ENCODE measurements at places on chromosomes 12 and 14.
A peak's percentile ranks its signal among the peaks of the same experiment; 100 is the strongest.

- no peak for DNase-seq
Measured at GRCh38 chr14:98323836-98324235, 948.2 kb downstream of the BCL11B start.

DNA sequence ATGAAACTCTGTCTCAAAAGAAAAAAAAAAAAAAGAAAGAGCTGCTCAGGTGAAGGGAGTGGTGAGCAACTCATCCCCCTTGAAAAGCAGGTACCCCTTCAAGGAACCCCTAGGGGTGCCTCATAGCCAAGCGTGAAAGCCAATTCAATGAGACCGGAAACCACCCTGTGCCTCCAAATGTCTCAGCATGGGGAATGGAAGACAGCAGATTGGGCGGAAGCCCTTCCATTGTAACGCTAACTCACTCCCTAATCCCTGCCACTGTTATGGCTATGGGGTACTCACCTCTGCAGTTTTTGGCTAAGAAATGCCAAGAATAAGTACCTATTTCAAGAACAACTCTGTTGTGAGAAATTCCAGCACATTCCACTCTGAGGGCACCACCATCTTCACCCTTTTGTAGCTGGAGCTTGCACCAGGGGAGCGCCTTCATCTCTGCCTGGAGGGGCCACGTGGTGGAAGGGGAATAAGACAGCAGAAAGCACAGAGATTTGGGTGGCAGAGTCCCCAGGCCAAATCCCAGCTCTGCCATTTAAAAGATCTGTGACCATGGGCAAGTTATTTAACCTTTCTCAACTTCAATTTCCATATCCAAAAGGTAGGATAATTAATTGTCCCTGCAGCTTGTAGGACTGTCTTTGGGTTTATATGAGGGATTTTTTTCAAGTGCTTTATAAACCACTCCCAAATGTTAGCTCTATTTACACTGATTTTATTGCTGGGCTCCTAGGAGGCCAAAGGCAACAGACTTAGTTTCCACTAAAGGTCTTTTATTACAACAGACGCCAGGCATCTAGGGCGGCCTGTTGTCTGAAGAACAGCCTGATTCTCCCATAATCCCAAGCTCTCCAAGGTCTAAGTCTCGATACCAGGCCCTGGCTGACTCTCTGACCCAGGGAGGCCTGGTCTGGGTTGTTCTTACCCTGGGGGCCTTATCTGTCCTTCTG lies 63.9 kb downstream of the ITPK1 start:
- no peak for DNase-seq

- no peak for DNase-seq
Measured at GRCh38 chr12:43066471-43066870, 476.9 kb upstream of the PRICKLE1 start.

DNA sequence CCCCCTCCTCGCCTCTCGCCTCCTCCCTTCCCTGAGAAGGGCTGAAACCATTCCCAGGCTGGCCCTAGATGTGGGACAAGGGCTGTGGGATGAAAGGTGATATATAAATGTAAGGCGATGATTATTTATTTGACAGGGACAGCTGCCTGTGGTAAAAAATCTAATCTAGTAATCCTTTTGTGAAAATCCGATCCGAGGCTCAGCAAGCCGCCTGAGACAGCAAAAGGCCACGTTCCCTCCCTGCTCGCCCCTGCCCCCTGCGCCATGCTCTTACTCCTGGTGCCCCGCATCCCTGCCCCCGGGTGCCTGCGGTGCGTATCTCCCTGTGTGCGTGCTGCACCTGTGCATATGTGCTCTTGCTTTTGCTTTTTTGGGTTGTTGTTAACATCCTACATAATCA lies 65.2 kb downstream of the TSPAN9 start:
- no peak for DNase-seq

DNA sequence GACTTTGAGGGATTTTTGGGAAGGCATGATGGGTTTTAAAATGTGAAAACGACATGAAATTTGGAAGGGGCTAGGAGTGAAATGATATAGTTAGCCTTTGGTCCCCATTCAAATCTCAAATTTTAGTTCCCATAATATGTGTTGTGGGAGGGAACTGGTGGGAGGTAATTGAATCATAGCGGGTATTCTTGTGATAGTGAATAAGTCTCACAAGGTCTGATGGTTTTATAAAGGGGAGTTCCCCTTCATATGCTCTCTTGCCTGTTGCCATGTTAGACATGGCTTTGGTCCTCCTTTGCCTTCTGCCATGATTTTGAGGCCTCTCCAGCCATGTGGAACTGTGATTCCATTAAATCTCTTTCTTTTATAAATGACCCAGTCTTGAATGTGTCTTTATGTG lies 72.8 kb downstream of the SLC16A7 start:
- DNase-seq: no peak

DNA sequence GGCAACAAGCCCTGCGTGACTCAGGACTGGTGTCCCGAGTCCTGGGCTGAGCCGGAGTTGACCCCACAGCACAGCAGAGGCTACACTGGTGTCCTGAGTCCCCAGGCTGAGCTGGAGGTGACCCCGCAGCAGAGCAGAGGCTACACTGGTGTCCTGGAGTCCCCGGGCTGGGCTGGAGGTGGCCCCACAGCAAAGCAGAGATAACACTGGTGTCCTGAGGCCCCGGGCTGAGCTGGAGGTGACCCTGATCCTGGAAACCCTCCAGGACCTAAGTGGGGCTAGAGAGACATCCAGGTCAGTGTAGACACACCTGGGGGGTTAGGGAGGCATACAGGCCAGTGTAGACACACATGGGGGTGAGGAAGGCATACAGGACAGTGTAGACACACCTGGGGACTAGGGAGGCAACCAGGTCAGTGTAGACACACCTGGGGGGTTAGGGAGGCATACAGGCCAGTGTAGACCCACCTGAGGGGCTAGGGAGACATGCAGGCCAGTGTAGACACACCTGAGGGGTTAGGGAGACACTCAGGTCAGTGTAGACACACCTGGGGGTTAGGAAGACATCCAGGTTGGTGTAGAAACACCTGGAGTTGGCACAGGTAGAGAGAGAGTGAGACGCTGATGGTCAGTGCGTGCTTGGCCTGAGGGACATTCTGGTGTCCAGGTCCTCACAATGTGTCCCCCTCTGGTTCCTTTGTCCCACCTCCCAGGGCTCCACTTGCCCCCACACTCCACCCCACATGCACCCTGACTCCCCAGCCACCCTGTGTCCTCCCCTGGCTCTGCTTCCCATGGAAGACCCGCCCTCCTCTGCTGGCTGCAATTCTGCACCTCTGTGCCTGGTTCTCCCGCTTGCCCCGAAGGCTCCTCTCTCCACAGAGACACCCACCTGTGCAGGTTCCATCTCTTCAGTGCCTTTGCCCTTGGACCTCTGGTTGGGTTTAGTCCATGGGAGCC lies 321.6 kb upstream of the SFSWAP start:
- no peak for DNase-seq

GRCh38 chr14:102195446-102195845 lies 55.7 kb downstream of the WDR20 start:
- DNase-seq: no peak

- DNase-seq: no peak
Measured at GRCh38 chr14:91873471-91874415, 6.4 kb upstream of the TC2N start.

- peak; percentile 94 for DNase-seq
Measured at GRCh38 chr12:10211940-10212738, 538 bp upstream of the GABARAPL1 start.

DNA sequence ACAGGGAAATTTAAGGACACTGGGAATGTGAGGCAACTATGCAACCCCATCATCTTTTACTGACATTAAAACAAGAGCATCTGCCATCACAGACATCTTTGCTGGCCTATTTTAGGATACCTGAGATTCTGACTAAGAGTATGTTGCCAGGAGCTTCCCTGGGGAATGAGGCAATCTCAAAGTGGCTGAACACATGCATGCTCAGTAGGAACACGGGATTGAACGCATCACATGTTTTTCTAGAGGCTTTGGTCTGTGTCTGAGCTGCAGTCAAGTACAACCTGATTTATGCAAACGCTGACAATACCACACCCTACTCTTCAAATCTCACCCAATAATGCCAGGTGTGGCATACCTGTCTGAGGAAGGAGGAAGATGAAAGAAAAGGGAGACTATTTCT lies 416.5 kb downstream of the NELL2 start:
- no peak for DNase-seq

DNA sequence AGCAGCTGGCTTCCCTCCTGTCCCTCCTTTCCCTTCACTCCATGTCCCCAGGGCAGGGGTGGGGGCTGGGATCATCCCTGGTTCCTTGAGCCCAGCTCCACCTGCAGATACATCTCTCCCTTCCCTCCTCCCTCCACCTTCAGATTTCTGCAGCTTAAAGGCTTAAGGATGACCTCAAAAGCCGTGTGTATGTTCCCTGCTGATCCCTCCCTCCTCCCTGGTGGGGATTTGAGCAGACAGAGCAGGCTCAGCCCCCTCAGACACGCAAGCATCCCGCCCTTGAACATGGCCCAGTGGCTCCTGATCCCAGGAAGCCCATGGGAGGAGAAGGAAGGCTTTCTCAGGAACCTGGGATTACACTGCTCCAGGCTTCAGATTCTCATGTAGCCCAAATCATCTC lies 82.9 kb upstream of the RIN3 start:
- no peak for DNase-seq

DNA sequence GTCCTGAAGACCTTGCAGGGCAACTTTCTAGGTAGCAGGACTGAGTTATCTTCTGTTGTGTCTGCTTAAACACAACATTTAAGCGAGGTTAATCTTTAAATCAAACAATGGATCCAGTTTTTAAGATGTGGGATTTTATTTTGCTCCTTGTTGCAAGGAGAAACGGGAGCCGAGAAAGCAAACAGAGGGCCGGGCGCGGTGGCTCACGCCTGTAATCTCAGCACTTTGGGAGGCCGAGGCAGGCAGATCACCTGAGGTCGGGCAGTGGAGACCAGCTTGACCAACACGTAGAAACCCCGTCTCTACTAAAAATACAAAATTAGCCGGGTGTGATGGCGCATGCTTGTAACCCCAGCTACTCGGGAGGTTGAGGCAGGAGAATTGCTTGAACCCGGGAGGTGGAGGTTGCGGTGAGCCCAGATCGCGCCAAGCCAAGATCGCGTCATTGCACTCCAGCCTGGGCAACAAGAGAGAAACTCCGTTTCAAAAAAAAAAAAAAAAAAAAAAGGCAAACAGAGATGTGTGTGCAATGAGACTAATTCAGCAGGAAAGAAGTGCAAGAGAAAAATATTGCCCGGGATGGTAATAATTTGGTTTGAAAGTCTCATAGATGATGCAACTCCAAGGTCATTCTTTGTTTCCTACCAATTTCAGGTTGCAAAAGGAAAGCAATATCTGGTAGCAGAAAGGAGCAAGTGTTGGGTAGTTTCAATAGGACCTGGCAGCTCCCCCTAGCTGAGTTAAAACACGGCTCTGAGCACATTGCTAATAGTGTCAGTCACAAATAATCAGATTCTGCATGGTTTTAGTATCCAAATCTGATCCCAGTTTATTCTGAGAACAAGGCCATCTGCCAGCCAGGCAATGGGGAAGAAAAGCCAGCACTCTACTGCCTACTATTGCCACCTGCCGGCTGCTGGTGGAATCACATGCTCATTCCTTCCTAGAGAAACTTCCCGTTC lies 141.4 kb downstream of the PPM1H start:
- DNase-seq: peak; percentile 85

DNA sequence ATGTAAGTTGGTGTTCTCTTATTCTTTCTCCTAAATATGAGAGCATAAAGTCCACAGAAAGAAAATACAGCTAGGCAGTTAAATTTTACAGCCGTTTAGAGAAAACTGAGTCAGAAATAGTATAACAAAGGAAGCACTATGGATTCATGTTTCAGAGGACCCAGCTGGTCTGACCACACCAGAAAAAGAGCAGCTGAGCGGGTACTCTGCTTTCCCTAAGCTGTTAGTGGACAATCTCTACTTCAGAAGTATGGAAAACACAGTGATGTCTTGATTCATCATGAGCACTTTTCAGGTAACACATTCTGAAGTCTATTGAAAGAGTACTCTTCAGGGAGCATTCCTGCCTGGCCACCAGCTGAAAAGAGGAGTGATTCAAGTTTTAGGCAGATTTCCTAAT lies 12.4 kb downstream of the PPM1H start:
- DNase-seq: no peak

GRCh38 chr14:63282997-63283883 lies 35.5 kb downstream of the GPHB5 start:
- no peak for DNase-seq

DNA sequence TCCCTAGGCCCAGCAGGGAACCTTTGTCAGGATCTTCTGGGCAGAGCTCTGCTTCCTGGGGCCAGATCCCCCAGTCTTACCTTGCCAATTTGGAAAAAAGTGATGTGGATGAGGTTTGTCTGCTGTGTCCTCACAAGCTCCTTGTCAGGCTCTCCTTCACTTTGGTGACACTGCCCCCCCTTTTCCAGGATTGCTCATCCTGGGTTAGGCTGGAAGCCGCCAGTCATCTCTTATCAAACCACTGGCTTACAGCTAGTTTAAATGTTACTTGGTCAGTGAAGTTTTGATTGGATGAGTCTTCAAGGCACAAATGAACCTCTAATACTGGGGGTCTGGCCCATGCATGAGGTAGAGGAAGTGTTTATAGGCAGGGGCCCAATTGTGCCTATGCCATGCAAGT lies 15.3 kb downstream of the NYNRIN start:
- DNase-seq: no peak

Measured in glutamatergic neuron (in vitro differentiated cells).